8988T (cell line): ENCODE measurements at places on chromosomes 12 and 14.

DNA sequence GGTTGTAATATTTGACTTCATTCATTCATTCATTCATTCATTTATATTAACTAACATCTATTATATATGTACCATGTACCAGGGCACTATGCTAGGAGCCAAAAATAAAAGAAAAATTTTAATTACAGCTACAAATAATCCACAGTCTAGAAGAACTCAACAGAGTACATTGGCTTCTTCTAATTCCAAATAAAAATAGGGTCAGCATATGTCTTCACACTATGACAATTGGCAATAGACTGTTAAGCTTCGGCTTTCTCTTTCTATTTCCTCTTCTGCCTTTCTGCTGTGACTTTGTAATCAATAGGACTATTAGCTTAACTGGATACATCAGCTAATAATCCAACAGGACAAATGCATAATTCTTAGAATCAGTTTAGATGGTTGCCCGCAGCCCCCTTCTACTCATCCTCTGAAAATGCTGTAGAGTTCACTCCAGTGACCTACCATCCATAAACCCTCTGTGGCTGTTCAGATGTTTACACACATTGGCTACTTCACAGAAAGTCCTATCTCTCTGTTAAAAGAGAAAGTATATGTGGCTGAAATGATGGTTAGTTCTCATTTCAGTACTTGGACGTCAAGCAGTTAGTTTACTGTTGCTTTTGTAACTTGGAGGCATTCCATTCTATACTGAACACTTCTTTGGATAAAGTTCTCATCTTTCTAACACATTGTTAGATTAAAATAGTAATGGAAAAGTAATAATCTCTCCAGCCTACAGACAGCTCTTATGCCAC lies 445.5 kb upstream of the GARIN6 start:
- DNase-seq = no peak

- peak; percentile 68 for DNase-seq
Measured at GRCh38 chr14:71753126-71753830, 179.0 kb upstream of the RGS6 start.

DNA sequence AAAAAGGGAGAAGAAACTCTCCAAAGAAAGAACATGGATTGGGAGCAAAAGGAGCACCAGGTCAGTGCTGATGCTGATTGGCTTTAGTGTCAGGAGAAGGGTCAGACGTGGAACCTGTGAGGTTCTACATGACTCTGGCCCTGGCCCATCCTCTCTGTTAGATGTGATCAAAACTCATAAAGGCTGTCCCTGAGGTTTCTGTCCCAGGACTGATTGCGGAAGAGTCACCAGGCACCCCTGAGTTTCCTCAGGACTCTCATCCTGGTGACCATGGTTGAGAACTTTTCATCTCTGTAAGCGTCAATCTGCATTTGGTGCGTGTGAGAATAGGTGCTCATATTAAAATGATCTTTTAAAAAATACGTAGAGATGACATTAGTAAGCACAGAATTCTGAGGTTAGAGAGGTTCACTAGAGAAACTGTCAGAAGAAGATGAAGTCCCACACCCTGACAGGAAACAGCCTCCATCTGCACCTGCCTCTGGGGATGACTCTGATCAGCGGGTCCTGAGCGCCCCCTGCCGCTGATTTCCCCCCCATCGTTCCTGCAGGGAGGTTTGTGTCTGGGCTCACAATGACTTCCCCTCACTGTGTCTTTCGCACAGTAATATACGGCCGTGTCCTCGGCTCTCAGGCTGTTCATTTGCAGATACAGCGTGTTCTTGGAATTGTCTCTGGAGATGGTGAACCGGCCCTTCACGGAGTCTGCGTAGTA lies 741.8 kb downstream of the TMEM121 start:
- no peak for DNase-seq

GRCh38 chr12:29160230-29160629 lies 11.2 kb downstream of the FAR2 start:
- DNase-seq = no peak

DNA sequence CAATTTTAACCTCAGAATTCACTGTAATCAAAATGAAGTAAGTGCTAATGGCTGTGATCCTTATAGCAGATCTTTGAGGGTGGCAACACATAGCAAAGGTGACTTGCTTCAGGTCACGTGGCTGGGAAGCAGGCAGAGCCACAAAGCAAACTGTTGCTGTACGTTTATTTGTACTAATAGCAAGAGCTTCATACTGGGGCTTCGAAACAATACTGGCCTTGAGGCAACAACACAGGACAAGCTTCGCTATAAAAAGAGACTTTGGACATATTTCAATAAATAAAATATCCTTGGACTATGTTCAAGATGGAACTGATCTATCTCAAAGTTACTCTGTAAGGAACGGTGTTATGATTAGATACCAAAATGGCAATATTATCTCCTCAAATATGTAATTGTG lies 44.6 kb downstream of the MSRB3 start:
- no peak for DNase-seq
